ENCODE measurements at places on chromosomes 16 and 17.

DNA sequence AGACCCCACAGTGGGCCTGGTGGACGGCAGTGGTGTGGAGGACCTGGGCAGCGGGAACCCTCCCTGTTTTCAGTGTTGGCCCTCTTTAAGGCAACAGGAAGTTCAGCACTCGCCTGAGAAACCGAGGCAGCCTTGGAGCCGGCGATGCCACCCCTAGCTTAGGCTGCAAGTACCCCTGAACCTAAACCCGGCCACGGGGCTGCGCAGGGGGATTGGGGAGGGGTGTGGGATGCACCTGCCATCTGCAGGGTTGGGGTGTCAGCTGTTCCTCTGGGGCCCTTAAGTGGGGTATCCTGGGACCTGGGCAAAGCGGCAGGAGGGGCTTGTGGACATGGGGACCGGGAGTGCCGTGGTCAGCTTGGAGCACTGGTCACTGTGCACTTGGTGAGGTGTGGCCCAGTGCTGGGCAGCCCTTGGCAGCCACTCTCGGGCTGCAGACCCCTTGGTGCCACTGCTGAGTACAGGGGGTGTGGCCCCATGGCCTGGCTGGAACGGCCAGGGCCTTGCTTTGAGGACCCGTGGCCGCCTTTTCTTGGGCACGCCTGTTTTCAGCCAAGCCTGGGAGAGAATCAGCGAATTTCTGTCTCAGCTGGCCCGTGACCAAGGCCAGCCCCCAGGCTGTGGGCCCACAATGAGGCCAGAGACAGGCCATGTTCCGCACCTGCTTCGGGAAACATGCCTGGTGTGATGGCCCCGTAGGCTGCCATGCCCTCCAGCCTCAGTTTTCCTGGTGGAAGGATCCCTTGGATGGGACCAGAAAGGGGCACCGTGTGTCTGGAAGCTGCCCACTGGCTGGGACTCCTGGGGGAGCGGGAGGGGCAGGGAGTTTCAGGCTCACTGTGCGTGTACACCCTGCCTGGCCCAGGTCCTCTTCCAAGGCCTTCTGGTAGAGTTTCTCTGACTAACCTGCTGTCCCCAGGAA is 4.1 kb upstream of the SLC25A10 start:
- DNase-seq = no peak

GRCh38 chr16:4900750-4901149 is 36.2 kb downstream of the PPL start:
- no peak for DNase-seq

DNA sequence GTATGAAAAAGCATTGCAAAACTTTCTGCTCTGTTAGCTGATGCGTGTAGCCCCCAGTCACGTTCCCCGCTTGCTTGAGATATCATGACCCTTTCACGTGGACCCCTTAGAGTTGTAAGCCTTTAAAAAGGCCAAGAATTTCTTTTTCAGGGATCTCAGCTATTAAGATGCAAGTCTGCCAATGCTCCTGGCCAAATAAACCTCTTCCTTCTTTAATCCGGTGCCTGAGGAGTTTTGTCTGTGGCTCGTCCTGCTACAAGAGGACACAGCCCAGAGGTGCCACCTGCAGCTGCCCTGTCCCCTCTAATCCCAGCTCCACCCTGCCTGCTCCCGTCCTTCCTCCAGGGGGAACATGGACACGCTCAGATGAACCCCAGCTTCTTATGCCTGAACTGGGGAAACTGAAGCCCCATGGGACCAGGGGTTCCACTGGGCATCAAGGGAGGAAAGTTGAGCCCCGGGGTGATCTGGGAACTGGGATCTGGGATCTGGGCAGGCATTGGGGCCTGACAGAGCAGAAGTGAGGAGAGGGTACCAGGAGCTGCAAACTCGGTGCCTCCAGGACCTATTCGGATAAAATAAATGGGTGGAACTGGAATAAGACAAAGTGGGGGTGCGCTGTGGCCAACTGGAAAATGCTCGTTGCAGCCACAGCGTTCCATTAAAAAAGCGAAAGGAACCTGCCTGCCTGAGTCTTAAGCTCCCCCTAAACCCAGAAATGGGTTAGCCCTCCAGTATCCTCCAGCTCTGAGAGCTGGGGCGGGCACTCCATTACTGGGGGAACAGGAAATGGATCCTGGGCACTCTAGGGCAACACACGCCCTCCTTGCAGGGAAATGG is 19.7 kb downstream of the QPRT start:
- DNase-seq = no peak

DNA sequence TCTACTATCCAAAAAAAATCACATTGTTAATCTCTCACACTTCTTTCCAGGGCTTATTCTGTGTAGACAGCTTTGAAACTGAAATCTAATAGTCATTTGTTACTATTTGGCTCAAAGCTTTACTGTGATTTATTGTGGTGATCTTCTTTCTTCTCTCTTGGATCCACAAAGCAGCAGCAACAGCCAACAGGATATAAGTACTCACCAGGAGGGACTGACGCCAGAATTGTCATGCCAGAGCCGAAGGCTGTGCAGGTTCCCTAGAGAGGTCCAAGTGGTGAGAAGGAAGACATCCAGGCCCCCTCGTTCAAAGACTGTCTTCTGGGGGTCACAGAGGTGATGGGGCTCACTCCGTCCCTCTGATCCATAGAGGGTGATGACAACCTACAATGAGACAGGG is 33.3 kb downstream of the PKD1L3 start:
- no peak for DNase-seq

DNA sequence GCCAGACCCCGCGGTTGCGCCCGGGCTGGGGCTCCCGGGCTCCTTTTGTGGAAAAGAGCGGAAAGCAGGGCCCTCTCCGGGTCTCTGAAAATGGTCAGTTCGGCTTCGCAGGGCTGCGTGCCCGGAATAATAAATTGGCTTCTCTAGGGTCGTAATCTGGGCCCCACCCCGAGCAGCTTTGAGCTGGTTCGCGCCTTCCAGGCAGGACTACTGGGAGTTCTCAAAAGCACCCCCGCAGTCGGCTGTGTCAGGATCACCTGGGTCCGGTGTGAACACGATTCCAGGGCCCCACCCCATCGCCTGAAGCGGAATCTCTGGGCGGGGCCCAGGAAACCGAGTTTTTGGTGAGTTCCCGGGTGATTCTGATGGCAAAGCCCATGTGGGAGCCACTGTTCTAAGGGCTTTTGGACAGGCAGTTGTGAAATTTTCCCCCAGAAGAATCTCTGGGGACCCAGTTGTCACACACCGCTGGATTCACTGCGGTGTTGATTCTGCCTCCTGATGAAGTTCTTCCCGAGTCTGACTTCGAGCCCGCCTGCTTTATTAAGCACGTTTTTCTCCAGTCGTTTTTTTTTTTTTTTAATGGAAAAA is 77.0 kb downstream of the MRC2 start:
- DNase-seq = no peak

GRCh38 chr17:49439673-49440571 is 25.2 kb upstream of the PHB1 start:
- DNase-seq = no peak

DNA sequence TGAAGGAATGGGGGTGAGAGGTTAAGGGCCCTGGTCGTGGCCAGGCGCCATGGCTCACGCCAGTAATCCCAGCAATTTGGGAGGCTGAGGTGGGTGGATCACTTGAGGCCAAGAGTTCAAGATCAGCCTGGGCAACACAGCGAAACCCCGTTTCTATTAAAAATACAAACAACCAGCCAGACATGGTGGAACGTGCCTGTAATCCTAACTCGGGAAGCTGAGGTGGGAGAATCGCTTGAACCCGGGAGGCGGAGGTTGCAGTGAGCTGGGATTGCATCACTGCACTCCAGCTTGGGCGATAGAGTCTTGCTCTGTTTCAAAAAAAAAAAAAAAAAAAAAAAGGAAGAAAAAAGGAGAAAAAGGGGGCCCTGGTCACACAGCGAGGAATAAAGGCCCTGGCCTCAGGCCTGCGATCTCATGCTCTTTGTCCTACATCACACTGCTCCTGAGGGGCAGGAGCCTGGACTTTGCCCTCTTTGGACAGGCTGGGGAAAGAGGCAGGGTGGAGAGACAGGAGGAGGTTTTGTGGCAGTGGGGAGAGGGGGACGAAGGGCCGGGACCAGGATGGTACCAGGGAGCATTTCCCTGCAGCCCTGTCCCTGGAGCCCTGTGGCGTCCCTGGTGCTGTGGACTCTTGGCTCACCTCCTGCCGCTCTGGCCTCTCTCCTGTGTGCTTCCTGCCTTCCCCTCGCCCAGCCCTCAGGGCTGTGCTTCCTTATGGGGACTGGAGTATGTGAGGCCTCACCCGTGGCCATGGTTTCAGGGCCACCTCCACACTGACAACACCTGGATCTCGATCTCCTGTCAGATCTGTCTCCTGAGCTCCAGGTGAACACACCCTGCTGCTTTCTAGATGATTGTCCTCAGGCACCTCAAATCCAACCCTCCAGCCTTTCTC is 19.7 kb upstream of the SLC25A19 start:
- DNase-seq = no peak

- DNase-seq = peak; percentile 41
Observed at GRCh38 chr17:38705803-38706504, 881 bp downstream of the MLLT6 start.

All from neuronal stem cell (in vitro differentiated cells).